ENCODE measurements at places on chromosomes 5 and 9. TPM values are rescaled to one million over a fixed set of nuclear protein-coding genes. Genes with fewer than 3 reads are reported as not detected.
A peak's percentile ranks its signal among the peaks of the same experiment; 100 is the strongest.

GRCh38 chr9:2583308-2584013 is 38.1 kb upstream of the VLDLR start:
- no peak for DNase-seq

GRCh38 chr9:123011878-123012528 is 21.5 kb upstream of the GPR21 start:
- no peak for DNase-seq

DNA sequence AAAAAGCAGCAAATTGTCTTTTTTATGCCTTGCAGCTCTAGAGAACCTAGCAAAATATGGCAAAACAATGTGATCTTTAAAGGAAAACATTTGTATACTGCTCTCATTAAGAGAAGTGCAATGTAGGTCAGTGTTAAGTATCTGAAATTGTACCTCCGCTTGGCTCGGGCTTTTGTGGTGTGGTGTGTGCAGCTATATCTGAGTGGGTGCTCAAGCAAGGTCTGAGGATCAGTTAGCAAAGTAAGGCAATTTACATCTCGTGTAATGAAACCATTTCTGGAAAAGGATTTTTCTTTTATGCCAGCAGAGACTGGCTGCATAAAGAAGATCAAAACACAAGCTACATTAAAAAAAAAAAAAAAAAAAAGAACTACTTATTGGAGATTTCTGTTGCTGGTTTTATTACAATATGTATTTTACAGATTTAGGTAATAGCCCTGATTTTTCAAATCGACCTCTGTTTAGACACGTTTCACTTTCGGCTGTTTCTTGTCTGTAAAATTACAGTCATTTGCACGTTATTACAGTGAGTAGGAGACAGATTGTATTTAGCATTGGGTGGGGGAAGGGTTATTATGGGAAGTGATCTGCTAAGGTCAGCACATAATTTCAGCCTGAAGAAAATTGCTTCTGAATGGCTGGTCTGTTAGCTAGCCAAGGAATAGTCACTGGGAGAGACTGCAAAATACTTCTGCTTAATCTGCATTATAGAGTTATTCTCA is 7.9 kb upstream of the ZNF608 start:
- no peak for DNase-seq

DNA sequence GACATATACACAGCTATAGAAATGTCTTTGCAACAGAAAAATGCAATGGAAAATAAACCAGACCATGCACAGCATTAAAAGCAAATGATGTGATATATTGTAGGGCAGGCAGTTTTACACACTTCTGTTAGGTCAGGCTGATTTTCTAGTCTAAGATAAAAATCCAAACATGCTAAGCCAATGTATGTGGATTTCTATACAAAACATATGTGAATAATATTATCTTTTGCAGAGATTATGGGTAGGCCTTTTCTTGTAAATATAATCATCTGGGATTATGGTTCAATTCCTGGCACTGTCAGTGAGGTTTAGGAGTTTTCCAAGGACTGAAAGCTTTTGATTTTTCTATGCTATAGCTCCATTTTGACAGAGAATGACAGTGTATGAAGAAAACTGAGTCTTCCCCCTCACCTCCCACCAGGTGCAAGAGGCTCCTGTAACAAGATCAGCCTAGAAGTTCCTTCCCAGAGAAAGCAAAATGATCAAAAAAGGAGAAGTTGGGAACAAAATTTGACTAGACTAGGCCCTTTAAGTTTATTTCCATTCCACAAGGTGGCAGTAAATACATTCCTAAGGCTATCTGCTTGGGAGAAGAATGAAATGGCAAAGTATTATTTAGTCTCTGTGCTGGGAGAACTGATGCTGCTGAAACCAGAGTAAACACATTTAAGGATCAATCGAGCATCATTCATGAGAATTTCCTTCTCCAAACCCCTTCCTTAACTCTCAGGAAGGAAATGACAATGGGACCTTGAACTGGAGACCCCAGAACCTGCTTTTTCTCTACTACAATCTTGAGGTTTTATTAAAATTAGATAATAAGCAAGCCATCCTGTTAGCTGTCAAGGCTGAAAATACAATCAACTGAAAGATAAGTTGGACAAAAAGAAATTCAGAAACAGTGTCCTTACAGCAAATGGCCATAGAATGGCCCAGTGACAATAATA is 133.0 kb upstream of the TUT7 start:
- no peak for DNase-seq

ADAMTS16 gene
- total RNA-seq = not detected

- DNase-seq = no peak
These were observed 11.0 kb downstream of the DAB2 start for GRCh38 chr5:39413771-39414170.

- no peak for DNase-seq
These were observed 178.0 kb downstream of the GAPVD1 start for GRCh38 chr9:125439434-125440272.

TNPO1 gene
- total RNA-seq = 114 TPM

DNA sequence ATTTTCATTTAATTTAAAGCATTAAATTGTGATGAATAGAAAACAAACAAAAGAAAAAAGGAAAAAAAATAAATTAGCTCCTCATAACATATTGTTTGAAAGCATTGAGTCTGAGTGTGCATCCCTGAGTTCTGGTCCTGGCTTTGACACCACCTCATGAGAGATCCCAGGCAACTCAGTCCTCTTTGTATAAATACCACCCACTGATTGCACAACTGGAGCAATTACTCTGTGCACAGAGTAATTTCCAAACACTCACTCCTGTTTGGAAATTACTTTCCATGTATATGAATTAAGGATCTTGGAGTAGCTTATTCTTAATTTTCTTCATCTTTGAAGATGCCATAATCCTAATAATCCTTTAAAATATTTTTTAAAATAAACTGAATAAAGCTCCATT is 59.4 kb upstream of the C5orf46 start:
- DNase-seq = no peak

- DNase-seq = no peak
These were observed 267.6 kb upstream of the DMRT1 start for GRCh38 chr9:573691-574410.

- no peak for DNase-seq
These were observed 19.0 kb downstream of the GFPT2 start for GRCh38 chr5:180334176-180334575.

DNA sequence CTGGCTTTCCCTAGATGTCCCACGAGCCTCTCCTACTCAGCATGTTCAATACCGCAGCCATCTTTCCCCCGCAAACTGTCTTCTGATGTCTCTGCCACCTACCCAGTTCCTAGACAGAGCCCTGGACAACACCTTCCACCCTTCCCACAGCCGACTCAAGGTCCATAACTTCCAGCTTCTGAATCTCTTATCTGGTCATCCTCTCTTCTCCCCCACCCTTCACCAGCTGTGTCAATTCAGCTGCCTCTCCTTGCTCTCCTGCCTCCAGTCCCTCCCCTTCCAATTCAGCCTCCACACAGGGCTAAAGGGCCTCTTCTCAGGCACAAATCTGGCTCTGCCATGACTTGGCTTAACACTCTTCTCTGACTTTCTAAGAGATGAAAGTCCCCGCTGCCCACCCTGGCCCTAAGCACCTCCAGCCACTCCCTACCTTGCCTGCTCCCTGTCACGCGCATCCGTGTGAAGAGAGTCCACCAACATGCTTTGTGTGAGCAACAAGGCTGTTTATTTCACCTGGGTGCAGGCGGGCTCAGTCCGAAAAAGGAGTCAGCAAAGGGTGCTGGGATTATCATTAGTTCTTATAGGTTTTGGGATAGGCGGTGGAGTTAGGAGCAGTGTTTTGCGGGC is 25.2 kb downstream of the AQP7 start:
- no peak for DNase-seq

DNA sequence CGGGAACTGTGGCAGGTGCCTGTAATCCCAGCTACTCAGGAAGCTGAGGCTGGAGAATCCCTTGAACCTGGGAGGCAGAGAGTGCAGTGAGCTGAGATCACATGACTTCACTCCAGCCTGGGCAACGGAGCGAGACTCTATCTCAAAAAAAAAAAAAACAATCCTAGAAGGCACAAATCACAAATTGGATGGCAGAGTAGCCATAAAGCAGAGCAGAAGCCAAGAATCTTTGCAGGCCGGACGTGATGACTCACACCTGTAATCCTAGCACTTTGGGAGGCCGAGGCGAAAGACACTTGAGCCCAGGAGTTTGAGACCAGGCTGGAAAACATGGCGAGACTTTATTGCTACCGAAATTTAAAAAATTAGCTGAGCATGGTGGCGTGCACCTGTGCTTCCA is 9.2 kb upstream of the FUBP3 start:
- DNase-seq = no peak

- peak; percentile 31 for DNase-seq
These were observed 30.4 kb downstream of the RNF145 start for GRCh38 chr5:159178978-159179377.

DBH gene
- not detected for total RNA-seq

HACD4 gene
- total RNA-seq = 3.3 TPM

GRCh38 chr5:146073239-146073900 is 32.0 kb downstream of the PLAC8L1 start:
- DNase-seq = no peak

ZFP2 gene
- total RNA-seq = 0.86 TPM

DNA sequence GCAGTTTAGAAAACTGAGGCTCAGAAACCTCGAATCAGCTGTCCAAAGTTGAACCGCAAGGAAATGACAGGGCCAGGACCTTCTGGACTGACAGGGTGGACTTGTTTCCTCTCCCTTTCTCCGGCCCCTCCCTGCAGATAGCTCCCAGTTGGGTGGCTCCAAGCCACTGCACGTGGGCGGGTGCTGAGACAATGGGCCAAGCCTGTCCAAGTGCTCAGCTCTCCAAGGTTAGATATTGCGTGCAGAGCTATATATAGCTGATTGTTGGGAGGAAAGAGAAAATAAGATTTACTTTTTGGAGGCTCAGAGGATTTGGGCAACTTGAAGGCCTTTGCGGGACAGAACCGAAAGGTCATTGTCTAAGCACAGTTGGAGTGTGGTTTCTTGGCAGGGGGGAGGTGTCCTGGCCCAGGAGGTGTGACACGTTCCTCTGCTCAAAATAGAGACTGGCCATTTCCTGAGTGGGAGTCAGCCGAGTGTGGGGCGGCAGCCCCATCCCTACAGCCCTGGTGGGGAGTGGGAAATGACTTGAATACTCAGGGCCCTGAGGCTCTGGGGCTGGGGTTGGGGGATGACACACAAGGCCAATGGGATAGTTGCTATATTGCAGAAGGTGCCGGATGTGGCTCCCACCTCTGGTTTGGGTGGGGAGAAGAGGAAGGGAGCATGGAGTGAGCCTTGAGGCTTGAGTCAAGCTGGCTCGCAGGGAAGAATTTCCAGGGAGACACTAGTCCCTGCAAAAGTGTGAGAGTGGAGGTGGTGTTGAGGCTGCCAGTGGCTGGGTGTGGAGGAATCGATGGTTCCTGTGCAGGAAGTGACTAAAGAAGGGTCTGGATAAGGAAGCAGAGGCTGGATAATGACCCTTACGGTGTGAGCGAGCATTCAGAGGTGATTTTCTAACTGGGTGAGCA is 44.4 kb upstream of the SMAD5 start:
- no peak for DNase-seq

ZNF883 gene
- total RNA-seq = 0.89 TPM

IFNW1 gene
- total RNA-seq = not detected

- no peak for DNase-seq
These were observed 56.1 kb upstream of the GLRX start for GRCh38 chr5:95878417-95879323.

DNA sequence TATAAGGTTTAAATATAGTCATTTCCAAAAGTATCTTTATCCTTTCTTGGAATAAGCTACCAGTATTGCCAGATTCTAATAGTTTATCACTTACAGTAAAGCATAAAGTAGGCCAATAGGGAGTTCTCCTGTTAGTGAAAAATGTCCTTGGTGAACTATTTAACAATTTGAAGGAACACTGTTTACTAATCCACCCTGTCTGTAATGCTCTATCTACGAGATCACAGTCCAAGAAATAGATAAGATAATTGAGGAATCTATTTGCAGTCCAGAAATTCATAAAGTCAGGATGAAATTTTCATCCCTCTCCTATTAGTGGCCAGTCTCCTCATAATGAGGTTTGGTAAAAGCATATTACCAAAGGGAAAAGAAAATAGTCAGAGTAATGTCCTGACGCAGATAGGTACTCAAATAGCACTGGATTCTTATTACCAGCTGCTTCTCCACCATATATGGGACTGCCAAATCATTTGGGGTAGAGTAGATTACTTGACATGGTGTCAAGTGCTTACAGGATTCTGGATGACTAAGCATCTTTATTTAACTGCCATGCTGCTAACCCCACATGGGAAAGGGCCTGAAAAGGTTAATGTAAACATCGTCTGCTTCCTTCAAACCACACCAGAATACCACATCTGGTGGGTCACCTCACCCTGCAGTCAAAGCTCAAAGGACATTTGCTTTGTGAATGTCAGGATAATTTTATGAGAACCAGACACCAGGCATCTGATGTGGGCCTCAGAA is 808.1 kb downstream of the EFNA5 start:
- no peak for DNase-seq

- DNase-seq = no peak
These were observed 80.0 kb downstream of the SUSD1 start for GRCh38 chr9:112094948-112095681.

GRCh38 chr9:88233091-88233490 is 94.8 kb upstream of the SPATA31C2 start:
- DNase-seq = no peak

Data from activated T-cell treated with anti-CD3 and anti-CD28 coated beads, Interleukin-2, amount 50 U/mL, for 72 hours (primary cell).